ENCODE measurements at places on chromosomes 7 and 10. TPM values are rescaled to one million over a fixed set of nuclear protein-coding genes. Genes with fewer than 3 reads are reported as not detected.

The WASHC2A gene
- 61.2 TPM for total RNA-seq

- H3K27ac ChIP-seq, result no peak overlapping the region
- DNase-seq, result no peak
- H3K27me3 ChIP-seq, result no peaks in the 10 kb centered on the region
- H3K36me3 ChIP-seq, result no peaks in the 10 kb centered on the region
- no peak overlapping the region for H3K4me3 ChIP-seq
These were observed 28.0 kb upstream of the SLC39A12 start for GRCh38 chr10:17923728-17924127.

The HPSE2 gene
- total RNA-seq, result not detected

GRCh38 chr7:1620835-1621234 lies 49.2 kb upstream of the ELFN1 start:
- no peak overlapping the region for H3K4me3 ChIP-seq
- H3K27me3 ChIP-seq, result no peaks in the 10 kb centered on the region
- DNase-seq, result no peak
- no peaks in the 10 kb centered on the region for H3K4me1 ChIP-seq

- H3K27ac ChIP-seq, result no peak overlapping the region
- no peaks in the 10 kb centered on the region for H3K4me1 ChIP-seq
- H3K27me3 ChIP-seq, result no peaks in the 10 kb centered on the region
- H3K4me3 ChIP-seq, result no peak overlapping the region
These were observed 22.3 kb upstream of the SLC25A13 start for GRCh38 chr7:96344236-96344635.

- no peaks in the 10 kb centered on the region for H3K4me1 ChIP-seq
- H3K27ac ChIP-seq, result no peak overlapping the region
- H3K27me3 ChIP-seq, result no peaks in the 10 kb centered on the region
- no peak for DNase-seq
- H3K4me3 ChIP-seq, result no peak overlapping the region
- H3K36me3 ChIP-seq, result no peaks in the 10 kb centered on the region
These were observed 60.0 kb downstream of the PRF1 start for GRCh38 chr10:70542565-70542938.

Data from naive thymus-derived CD4-positive, alpha-beta T cell (primary cell).